ENCODE measurements at places on chromosomes 2 and 18. TPM values are rescaled to one million over a fixed set of nuclear protein-coding genes. Genes with fewer than 3 reads are reported as not detected.
A peak's percentile ranks its signal among the peaks of the same experiment; 100 is the strongest.

XIRP2 gene
- 0.13 TPM for polyA plus RNA-seq

EIF2AK2 gene
- 38.3 TPM for polyA plus RNA-seq

ALK gene
- 0.05 TPM for polyA plus RNA-seq

CYP27C1 gene
- polyA plus RNA-seq, result 9.0 TPM

C2orf81 gene
- 4.5 TPM for polyA plus RNA-seq

CFC1 gene
- polyA plus RNA-seq, result 11.2 TPM

AOX1 gene
- polyA plus RNA-seq, result 13.3 TPM

SF3B6 gene
- polyA plus RNA-seq, result 164 TPM

SIX3 gene
- polyA plus RNA-seq, result not detected

CDCA7 gene
- 88.1 TPM for polyA plus RNA-seq

CREG2 gene
- polyA plus RNA-seq, result 0.70 TPM

CCDC148 gene
- 3.6 TPM for polyA plus RNA-seq

MARS2 gene
- 4.4 TPM for polyA plus RNA-seq

DNA sequence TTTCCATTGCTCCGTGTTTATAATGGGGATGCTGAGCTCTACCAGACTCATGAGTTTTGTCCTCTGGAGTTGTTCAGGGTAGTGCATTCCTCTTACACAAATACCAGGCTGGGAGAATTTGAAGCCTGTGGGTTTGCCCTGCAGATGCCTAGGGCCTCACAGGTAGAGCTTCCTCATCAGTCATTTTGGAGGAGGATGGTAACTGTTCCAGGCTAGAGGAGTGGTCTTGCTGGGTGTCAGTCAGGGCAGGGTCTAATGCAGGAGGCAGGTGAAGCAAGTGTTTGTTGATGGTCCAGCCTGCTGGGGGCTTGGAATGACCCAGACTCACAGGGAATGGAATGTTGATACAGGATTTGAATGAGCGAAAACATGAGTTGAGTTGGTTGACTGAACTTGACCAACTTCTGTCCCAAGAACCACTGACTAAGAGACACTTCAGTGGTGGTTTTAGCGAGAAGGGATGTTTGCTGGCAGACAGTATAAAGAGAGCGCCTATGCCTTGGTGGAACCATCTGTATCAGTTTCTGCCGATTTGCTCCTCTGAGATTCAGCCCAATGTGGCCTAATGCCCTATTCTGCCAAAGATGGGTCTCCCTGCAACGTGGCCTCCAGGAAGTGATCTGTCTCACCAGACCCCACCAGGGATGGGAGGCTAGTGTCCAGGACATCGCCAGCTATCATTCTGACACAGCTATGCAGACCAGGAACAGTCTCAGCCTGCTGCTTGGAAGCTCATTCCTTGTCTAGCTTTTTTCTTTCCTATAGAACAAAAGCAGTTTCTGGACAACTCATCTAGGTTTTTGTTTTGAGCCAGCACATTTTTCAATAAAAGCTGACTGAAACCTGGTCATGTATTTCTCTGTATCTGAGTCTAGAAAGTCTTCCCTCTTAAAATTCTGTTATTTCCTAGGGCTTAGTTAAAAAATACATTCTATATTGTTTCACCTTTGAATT is 9.3 kb downstream of the IL1R2 start:
- DNase-seq, result no peak

DNA sequence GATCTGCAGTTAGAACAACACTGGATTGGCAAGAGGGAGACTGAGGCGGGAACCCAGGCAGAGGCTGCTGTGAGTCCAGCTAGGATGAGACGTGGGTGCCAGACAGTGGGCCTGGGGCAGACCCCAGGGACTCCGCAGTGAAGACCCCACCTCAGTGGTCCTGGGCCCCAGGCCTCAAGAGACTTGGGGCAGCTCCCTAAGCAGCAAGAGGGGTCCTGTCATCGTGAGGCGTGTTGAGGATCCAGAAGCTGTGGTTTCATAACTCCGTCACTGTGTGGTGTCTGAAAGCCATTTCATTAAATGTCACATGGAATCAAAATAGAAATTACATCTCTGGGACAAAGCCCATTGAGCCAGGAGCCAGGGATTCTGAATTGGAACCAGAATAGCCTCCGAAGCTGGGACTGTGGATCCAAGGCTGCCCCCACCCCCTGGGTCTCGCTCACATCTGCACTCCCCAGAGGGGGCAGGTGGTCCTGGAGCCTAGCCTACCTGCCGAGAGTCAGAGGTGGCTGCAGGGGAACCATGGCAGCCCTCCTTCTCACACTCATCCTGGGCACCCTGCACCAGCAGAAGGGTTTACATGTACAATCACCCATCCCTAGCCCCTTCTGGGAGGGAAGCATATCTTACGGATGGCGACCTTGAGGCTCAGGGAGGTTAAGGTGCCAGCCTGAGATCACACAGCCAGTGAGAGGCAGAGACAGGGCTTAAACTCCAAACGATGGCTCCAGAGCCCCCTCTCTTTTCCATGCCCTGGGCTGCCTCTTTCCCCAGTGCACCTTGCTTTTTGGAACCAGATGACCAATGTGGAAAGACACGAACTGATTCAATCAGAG is 23.2 kb downstream of the RRM2 start:
- no peak for DNase-seq

DNA sequence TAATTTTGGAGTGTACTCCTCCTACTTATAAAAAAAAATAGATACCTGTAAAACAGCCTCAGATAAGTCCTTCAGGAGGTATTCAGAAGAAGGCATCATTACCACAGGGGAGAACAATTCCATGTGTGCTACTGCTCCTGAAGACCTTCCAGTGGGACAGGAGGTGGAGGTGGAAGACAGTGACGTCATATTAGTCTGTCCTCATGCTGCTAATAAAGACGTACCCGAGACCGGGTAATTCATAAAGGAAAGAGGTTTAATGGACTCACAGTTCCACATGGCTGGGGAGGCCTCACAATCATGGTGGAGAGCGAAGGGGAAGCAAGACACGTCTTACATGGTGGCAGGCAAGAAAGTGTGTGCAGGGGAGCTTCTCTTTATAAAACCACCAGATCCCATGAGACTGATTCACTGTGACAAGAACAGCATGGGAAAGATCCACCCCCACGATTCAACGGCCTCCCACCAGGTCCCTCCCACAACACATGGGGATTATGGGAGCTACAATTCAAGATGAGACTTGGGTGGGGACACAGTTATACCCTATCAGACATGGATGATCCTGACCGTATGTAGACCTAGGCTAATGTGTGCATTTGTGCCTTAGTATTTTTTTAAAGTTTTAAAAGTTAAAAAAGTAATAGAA is 98.4 kb downstream of the NDUFA10 start:
- no peak for DNase-seq

DNA sequence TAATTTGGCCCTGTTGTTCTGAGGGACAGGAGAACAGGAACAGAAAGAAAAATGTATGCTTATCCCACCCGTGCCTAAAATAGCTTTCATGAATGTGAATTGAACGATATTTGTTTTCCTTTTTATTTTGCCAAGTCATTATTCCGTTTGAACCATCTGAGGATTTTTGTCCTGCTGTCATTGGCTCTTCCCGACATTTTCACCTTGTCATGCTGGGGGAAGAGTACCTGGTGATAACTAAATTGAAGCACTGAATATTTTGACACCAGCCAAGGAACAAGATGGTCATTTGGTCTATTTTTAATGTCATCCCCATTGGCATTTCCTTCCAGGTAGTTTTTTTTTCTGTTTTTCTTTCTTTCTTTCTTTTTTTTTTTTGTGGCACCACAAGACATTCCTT is 204.1 kb downstream of the DCC start:
- no peak for DNase-seq

GRCh38 chr18:10936176-10937053 is 213.0 kb downstream of the PIEZO2 start:
- peak; percentile 41 for DNase-seq

- peak; percentile 70 for DNase-seq
Measured at GRCh38 chr2:9739531-9739964, 103.7 kb upstream of the TAF1B start.

DNA sequence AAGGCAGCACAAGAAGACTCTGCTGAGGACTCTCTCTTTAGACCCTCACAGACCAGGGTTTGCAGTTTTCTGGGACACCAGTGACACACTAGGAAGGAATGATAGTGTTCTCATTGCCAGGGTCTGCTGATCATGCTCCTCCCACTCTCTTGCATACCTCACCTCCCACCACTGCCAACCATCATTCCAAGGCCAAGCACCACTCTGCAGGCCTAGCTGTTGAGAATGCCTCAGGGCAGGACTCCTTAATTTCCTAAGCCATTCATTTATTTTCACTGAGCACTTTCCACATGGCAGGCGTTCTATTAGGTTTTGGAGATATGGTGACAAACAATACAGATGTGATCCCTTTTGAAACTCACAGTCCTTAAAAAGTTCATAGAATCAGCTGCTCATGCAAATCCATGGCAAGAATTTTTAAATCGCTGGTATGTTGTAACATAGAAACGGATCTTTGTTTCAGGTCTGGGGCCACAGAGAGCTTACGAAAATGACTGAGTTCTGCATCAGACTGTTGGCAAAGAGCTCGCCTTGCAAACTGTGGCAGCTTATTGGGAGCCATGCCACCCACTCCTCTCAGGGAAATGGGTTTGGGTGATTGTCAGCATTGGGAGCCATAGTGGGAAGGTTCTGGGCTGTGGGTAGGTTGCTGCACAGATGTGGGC is 78.5 kb downstream of the XDH start:
- no peak for DNase-seq

- no peak for DNase-seq
Measured at GRCh38 chr2:238107525-238108422, 7.6 kb downstream of the ESPNL start.

DNA sequence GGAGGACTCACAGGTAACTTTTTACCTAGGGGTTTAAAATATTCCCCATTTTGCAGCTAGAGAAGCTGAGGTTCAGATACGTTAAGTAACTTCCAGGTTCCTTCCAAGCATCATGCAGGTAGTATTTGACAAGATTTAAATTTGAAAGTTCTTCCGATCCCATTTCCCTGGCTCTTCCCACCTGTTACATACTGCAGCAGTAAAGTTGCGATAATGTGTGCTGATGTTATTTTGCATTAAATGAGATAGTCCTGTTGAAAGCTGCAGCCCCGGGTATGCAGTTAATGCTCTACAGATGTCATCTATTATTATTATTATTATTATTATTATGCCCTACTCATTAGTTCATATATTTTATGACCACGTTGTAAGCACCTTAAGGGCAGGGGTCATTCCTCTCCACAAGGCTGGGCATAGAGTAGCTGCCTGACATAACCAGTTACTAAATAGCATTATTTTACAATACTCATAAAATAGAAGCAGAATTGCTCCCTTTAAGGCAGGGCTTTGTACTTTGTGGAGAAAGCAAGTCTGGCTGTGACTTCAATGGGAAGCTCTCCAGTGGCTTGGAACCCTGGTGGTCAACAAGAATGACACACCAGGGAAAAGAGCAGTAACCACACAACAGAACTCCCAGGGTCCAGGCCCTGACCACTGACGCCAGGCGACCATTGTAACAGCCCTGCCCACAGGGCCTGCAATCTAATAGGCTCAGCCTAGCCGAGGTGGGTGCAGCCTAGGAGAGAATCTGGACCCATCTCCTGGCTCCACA is 112.0 kb upstream of the STPG4 start:
- DNase-seq, result no peak

- DNase-seq, result no peak
Measured at GRCh38 chr18:74795751-74796150, 198.1 kb downstream of the ZNF407 start.

DNA sequence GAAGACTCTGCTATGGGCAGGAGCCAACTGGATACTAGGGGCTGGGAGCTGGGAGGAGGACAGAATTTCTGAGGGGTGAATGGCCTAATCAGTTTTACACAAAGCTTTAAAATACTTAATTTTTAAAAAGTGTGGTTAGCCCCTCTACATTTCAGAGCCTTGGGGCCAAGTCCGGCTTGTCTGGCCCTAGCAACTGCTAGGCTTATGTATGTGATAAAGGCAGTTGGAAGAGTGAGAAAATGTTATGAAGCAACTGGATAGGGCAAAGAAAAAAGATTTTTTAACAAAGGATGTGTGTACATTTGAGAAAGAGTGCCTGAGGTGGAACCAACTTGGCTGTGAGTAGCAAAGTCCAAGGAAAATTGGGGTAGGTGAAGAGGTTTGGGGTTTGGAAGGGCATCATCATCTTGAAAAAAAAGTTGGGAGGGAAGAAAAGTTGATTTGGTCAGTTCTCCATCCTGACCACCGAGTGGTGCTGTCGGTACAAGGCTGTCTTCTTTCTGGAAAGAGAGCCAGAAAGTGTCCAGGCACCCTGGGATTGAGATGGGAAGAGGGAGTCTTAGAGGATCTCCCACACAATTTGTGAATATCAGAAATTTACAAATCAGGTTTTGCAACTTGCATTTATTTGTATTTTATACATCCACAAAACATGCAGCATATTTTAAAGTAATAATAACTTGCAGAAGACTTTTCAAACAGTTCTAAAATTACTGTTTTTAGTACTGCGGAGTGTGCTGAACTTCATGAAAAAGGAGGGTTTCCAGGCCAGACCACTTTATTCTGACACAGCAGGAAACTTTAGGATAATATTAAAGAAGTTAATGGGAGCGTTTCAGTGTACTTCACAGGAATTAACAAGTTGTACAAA is 10.5 kb upstream of the CDK15 start:
- DNase-seq, result peak; percentile 18

DNA sequence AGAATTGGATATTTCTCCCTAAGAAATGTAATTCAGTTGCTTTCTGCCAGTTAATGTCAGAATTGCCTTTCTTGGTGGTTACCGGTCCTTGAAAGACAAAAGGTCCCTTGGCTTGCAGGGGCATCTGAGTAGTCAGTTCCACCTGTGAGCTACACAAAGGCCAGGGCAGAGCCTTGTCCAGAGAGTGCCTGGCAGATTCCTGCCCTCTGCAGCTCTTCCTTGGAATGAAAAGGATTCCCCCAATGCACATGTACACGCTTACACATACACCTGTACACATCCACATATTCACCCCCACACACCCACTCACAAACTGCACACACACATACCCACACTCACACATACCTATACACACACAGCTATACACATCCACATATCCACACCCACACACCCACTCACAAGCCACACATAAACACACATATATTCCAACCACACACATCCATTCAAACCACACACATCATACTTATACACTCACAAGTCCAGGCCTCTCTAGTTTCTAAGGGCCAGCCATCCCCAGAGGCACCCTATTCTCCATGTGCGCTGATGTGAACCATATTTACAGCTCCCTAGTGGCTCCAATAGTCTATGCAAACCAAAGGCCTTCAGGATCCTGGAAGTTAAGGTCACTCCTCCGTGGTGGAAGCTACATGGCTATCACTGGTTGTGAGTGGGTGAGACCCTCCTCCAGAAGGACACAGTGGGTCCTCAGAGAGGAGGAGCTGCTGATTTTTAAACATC is 9.6 kb downstream of the CYRIA start:
- no peak for DNase-seq

- DNase-seq, result no peak
Measured at GRCh38 chr2:36387258-36387916, 31.8 kb downstream of the CRIM1 start.

DNA sequence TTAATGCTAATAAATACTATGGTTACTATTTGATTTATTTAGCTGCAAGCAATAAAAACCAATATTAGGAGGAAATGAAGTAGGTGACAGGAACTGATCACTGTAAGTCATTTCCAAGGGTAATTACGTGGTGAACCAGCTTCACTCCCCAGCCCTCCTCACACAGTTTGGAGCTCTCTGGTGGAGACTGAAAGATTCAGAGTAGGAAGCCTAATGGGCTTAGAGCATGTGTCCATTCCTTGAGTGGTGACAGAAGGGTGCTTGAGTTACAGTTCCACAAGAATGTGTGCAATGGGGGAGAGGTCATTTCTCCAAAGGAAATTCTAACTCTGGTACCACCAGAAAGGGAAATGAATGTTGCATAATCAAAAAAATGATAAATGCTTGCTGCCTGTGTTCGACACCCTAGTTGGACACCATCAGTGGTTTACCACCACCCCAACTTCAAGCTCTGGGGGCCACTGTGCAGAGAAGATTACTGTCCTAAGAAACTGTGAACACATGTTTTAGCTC is 285.1 kb upstream of the MMADHC start:
- no peak for DNase-seq

All from right lung (tissue), 10 donors.